Hematopoietic multipotent progenitor cell treated with erythropoietin and hydrocortisone succinate and interleukin-3 and kit ligand, for 8 days (in vitro differentiated cells): ENCODE measurements at places on chromosomes 4 and X.

- DNase-seq = no peak
Observed at GRCh38 chr4:79199743-79200142, 126.1 kb downstream of the NAA11 start.

DNA sequence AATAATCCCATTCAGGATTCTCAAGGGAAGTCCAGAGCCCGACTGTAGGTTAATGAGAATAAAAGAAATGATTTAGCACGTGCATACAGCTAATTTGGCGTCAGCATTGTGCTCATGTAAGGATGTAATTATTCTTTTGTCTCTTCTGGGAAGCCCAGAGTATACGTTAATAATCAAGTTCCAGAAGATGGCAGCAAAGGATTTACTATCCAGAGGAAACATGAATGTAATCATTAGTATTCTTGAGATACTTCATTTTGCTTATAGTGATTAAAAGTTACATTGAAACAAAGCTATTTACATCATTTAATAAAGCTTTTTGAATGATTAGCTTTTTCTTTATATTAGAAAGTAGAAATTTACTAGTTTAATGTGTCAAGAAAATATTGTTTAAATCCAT is 27.1 kb upstream of the MAP9 start:
- DNase-seq = peak; percentile 26

GRCh38 chr4:65467068-65467680 is 203.1 kb downstream of the EPHA5 start:
- no peak for DNase-seq

DNA sequence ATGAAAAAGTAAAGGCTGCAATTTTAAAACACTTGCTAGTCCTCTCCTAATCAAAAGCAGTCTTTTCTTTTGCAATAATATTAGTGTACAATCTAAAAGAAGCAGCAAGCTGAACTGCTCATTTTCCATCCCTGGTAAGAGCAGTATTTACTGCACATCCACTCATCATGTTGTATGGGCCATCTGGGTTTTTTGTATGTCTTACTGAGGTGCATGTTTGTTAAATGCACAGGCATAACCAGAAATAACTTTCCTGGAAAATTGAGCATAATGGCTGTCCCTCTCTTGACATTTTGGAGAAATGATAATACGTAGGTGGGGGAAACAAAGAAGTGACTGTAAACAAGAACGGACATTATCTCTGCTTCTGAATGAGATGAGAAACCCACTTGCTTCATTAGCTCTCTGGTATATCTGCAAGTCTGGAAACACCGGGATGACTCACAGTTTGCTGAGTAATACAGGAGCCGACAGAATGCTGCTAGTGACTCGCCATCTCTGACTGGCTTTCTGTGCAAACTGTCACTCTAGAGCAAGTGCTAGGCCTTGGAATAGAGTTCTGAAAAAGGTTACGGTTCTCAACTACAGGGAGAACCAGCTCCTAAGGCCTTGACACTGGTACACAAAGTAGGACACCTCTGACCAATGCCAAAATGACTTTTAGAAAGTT is 85.7 kb upstream of the MTM1 start:
- DNase-seq = peak; percentile 22

DNA sequence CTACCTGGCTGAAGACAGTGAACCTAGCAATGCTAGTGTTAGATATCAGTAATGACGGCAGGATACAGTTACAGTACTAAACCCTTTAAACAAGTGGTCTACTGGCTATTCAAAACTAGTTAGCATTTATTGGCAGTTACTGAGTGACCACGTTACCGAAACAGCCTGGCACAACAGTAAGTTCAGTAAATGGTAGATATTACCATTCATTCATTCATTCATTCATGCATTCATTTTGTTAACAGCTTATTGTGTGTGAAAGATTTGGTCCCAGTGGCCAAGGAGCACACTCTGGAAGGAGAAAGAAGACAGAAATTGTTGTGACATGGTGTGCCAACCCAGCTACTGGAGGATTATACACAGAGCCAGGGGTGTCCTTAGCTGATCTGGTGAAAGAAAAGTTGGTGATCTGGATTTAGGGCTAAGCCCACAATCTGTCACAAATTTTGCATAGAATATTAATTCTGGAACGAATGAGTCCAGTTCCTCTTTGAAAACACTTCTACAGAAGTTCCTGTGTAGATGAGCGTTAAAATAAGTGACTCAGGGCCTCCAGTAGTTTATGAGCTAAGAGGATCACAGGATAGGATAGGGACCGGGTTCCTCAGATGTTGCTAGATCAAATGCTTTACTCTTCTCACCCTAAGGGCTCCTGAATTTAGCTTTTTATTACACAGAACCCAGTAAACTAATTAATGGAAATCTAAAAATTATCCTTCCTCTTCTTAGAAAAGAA is 179.1 kb downstream of the CBR4 start:
- no peak for DNase-seq

GRCh38 chr4:22514001-22514400 is 1.9 kb downstream of the ADGRA3 start:
- peak; percentile 7 for DNase-seq
